ENCODE measurements at places on chromosomes 13 and 19.

- DNase-seq = peak; percentile 26
These were observed 26.1 kb downstream of the ZMYM2 start for GRCh38 chr13:19984430-19985218.

DNA sequence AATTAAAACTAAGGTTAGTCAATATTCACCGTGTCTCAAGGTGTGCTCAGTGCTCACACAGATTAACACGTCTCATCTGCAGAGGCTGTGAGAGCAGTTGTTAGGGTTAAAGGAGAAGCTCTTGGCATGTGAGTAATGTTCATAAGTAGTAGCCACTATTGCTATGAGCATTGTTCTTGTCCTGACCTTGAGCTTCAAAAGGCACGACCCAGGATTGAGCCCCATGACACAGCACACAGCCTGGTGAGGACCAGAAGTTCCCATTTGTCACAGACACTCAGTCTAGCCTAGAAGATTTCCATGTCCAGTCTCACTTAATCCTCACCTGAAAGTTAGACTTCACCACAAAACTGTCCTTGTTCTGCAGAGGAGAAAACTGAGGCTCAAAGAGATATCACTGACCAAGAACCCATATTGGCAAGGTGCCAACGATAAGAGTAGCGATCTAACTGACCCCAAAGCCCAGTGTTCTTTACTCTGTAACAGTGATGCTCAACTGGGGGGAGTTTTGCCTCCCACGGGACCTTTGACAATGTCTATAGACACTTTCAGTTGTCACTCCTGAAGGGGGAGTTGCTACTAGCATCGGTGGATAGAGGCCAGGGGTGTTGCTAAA is 26.0 kb downstream of the FPR3 start:
- no peak for DNase-seq

DNA sequence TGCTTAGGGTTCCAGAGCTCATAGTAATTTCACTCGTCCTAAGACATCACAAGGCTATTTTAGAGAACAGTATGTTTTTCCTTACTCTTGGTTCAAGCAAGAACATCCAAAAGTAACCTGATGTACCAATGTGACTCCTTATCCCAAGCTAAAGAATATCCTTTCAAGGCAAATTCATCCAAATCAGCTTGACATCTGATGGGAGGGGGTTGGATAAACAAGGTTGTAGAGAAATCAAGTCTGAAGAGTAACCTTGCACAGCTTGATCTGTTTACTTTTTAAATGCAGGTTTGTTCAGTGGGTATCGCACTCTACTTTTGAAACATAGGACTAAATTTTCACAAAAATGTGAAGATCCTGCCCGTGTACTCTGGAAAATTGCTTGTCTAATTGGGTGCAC is 201.2 kb downstream of the GGACT start:
- no peak for DNase-seq

DNA sequence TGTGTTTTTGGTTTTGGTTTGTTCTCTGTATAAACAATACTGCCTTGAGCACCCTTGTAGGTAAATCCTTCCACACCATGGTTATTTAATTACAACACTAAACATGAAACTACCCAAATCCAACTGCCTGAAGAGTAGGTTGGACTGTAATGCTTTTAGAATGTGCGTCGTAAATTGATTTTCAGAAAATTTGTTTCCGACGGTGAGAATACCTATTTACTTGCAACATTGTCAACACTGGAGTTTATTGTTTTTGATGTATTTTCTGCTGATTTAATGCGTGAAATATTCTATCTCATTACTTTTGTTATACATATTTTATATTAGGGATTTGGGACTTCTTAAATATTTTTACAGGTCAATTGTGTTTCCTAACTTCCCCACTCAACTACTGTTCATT is 48.2 kb downstream of the ADGRE1 start:
- no peak for DNase-seq

- no peak for DNase-seq
These were observed 550.5 kb downstream of the IRS2 start for GRCh38 chr13:109235901-109236300.

- peak; percentile 68 for DNase-seq
These were observed 32.3 kb upstream of the MED4 start for GRCh38 chr13:48126944-48127830.

DNA sequence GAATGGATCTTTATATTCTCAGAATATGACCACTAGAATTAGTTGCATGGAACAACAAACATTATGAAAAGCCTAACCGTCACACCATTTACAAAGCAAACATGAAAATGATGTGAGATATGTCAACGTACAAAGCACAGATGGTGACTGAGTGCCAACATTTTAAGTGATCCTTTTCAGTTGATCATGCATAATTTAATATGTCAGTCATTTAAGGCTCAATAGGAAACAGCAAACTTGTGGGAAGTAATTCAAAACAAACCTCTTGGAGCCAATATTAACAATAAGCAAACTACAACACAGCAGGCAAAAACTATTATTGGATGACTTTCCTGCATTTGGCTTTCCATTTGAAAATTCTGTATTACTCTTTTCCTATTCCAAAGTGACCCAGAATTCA is 277.6 kb downstream of the SLITRK6 start:
- DNase-seq = no peak

GRCh38 chr19:44752816-44753625 is 4.5 kb downstream of the BCL3 start:
- peak; percentile 91 for DNase-seq

- no peak for DNase-seq
These were observed 18.1 kb downstream of the TSC22D1 start for GRCh38 chr13:44557986-44558385.

GRCh38 chr19:32824191-32824751 is 45.3 kb downstream of the SLC7A9 start:
- no peak for DNase-seq

DNA sequence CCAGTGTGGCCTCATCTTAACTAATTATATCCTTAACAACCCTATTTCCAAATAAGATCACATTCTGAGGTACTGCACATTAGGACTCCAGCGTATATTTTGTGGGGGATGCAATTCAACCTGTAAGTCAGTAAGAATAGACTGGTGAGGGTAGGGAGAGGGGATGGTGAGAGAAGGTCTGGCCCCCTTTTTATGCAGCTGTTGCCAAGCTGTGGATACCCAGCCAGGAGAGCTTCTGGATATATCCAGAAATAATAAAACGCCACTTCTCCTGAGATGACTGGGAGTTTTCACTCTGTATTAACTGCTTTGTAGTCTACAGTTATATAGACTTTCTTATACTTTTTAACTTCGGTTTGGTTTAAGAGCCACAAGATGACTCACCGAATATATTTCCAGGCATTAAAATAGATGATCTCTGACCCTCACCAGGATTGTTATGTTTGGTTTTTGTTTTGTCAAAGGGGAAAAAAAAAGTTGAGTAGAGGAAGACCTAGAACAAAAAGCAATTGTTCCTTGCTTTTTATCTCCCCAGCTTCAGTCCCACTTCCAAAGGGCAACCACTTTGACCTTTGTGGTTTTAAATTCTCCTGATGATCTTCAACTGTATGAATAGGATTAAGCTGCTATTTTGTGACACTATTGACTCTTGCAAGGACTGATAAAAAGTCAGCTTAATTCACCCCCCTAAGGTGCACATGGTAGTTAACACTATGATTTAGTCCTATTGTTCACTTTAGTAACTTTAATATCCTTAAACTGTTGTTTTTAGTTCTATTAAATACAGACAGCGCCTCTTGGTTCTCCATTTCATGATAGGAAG is 3.1 kb upstream of the NEK3 start:
- peak; percentile 96 for DNase-seq

DNA sequence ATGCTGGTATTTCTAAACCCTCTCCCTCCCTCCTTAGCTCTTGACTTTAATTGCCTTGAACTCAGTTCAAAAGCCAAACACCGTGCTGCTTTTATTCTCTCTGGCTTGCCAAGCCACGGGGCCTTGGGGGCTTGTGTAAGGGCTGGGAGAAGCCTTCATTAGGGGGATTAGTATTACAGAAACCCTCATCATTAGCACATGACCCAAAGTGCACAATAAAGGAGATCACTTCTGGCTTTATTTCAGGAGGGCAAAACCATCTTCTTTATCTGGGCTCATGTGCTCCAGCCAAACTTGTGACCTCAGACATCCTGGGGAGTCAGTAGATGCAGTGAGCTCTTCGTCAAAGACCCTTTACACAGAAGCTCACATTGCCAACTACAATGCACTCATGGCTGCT is at the start of gene DCT:
Gene DCT, minus strand, starts transcription at position 67 of the 400 bp plus-strand sequence. CDS start 427 bp downstream, outside the sequence.
- DNase-seq = no peak

GRCh38 chr19:33332248-33332647 is 29.9 kb upstream of the CEBPA start:
- DNase-seq = no peak

DNA sequence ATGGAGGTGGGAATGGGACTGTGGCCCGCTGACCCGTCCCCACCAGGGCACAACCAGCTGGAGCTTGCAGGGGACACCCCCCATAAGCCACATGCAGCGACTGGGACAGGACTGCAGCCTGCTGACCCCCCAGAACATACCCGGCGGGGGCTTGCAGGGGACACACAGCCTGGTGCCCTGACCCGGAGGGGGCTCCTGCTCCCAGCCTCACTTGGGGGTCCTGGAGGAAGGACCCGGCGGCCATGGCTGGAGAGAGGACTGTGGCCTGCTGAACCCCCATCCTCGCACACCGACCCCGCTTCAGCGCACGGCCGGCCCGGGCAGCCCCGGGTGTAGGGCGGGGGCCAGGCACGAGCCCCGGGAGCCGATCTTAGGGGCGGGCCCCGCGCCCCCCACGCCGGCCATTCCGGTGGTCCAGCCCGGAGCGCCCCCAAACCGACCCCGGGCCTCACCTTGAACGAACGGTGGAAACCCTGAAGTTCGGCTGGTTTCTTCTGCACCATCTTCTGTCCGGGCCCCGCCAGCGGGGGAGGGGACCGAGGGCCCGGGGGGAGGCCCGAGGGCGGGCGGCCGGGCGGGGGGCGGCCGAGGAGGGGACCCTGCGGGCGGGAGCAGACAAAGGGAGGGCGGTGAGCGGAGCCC is 574 bp downstream of the MKNK2 start:
- DNase-seq = no peak

DNA sequence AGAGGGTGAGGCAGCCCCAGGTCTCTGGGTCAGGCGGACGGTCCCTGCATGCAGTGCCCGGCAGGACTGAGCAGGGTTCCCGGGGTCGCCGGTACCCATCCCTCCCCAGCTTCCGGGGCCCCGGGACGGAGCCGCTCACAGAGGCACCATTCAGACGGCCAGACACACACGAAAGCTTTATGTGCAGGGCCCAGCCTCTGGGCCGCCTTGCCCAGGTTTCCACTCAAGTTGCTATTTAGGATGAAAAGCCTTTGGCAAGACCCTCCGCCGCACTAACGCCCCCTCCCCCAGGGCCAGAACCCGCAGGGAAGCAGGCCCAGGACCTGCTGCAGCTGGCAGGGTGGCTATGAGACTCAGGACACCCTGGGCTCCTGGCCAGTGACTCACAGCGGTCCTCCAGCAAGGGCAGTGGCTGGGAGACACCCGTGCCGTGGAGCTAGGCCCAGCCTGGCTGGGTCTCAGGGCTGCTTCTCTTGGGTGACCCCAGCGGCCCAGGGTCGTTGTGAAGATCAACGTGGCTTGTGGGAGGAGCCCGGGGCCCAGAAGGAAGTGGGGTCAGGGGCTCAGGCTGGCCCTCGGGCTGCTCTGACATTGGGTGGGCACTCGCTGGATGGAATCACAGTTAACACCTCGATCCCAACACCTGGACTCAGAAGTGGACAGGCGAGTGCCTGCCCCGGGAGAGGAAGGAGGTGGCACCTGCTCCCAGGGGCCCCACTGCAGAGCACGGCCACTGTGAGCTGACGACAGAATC is 4.8 kb downstream of the C19orf25 start:
- no peak for DNase-seq

DNA sequence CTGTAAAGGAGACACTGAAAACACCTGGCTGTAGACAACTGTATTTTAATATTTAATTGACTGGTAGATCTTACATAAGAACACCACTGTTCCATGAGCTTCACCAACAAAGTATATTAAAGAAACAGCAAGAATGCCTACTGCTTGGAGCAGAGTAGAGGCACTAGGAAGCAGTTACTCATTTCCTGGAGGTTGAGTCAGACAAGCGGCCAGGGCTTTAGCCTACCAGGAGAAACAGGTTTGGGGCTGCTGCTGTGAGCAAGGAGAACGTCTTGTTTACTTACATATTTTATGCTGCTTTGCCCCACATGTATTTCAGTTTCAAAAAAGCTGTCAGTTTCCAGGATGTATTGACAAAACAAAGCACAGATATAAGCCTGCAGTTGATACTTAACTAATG is 33.4 kb downstream of the ALG5 start:
- DNase-seq = no peak

- DNase-seq = no peak
These were observed 3.2 kb downstream of the NCLN start for GRCh38 chr19:3188627-3189596.
